Retina (tissue), 1 donor: ENCODE measurements at places on chromosomes 12 and 14.

GRCh38 chr14:49858383-49858782 is 5.8 kb upstream of the NEMF start:
- no peak for DNase-seq

- DNase-seq = no peak
These were observed 32.5 kb downstream of the ATF7 start for GRCh38 chr12:53593707-53594106.

DNA sequence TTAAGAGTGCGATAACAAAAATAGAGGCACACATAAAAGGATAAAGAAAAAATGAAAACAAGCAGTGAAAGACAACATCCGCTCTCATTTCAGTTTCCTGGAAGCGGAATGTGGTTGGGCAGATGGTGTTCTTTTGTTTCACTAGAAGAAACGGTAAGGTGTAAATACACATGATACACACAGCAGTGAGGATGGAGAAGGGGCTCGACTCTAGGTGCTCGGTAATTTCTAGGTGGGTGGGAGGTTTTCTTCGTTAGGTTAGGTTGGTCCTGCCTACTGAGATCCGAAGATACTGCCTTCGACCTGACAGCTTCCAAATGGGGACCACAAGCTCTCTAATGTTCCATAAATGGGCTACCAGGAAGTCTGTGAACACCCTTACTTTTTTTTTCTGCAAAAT is 1082.5 kb downstream of the BCL11B start:
- no peak for DNase-seq

- DNase-seq = no peak
These were observed 1.2 kb downstream of the SCNN1A start for GRCh38 chr12:6374028-6374785.

- DNase-seq = no peak
These were observed 1474.1 kb upstream of the SEL1L start for GRCh38 chr14:83007641-83008225.

- DNase-seq = no peak
These were observed 7.9 kb downstream of the SSPN start for GRCh38 chr12:26203167-26203780.
